ENCODE measurements at places on chromosomes 3 and 15.

- no peak for DNase-seq
Observed at GRCh38 chr3:48187301-48187578, 977 bp downstream of the CDC25A start.

GRCh38 chr3:126308394-126309125, 48.6 kb downstream of the KLF15 start:
- DNase-seq, result no peak

- DNase-seq, result no peak
Observed at GRCh38 chr15:48862705-48863104, 15.2 kb upstream of the EID1 start.

DNA sequence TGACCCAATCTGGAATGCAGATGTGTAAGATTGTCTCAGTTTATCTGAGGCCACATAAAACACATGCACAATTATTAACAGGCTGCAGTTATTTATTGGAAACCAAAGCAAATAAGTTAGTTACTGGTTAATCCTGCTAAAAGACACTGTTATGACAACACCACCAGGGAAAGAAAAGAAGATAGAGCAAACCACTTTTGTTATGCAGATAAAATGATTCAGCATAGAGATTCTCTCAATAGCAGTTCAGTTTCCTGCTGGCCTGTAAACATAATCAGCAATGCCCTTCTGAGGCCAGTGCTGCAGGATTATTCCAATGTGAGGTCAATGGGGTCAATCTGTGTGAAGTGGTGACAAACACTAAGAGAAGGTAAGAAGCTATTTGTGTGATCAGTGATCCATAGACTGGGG, 244.4 kb downstream of the ZBTB20 start:
- DNase-seq, result no peak

GRCh38 chr3:160170409-160171370, 54.5 kb upstream of the C3orf80 start:
- DNase-seq, result no peak

- no peak for DNase-seq
Observed at GRCh38 chr15:54307252-54307902, 329.1 kb downstream of the UNC13C start.

DNA sequence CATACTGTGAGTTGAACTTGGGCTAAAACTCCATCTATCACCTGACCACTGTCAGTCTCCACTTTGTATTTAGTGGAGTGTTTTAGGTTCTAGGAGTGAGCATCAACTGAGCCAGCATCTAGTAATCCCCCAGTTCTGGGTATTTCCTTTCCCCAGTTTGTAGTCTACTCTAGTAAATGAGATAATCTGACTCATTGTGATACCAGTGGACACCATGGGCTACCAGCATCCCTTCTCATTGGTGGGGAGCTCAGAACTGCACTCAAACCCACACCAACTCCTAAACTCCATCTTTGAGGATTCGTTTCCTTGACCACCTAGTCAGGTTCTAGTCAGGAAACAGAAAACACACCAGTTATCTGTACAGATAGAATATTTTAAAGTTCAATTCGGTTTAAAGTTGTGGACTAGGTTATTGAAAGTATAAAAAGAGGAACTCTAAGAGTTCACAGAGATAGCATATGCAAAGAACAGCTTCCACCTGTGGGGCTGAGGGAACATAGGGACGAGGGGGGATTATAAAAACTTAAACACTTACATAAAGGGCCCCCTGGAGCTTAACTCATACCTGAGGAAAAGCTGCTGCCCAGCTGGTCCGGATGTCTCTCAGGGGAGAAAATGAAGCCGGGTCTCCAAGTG, 36.0 kb downstream of the LEO1 start:
- no peak for DNase-seq

DNA sequence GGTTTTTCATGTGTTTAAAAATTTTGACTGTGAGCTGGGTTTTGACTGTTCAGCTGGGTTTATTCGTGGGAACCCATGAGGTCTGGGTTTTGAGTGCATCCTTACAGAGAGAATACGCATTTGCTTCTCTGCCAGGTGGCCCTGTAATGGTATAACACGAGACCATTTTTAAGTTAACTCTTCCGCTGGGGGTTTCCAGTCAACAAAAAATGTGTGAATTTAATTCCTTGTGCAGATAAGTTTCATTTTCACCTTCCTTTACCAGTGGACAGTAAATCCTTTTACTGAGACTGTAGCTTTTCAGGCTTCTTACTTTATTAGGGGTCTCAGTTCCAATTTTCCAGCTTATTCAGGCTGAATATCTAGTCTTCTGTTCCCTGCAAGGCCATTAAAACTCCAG, 149.6 kb downstream of the OPA1 start:
- DNase-seq, result no peak

- no peak for DNase-seq
Observed at GRCh38 chr3:30511524-30512251, 94.7 kb upstream of the TGFBR2 start.

- no peak for DNase-seq
Observed at GRCh38 chr3:73707772-73708171, 83.0 kb upstream of the PDZRN3 start.

DNA sequence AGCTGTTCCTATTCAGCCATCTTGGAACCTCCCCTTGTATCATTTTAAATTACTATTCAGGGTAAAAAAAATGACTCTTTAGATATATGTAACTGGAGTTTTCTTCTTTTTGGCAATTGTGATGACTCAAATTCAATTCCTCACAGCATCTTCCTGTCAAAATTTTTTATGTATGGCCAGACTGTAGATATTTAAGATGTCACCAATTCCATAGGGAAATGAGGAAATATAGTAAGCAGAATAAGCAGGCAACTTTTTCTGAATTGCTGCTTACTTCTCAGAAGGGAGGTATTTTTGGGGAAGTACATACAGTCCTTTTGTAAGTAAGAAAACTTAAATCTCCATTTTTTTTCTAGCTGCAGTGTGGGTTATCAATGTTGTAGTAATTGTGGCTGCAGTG, 28.8 kb downstream of the EAF2 start:
- DNase-seq, result no peak

- DNase-seq, result no peak
Observed at GRCh38 chr15:93646193-93646592, 557.2 kb upstream of the RGMA start.

GRCh38 chr15:45641374-45641781, 6.5 kb downstream of the SQOR start:
- DNase-seq, result no peak

DNA sequence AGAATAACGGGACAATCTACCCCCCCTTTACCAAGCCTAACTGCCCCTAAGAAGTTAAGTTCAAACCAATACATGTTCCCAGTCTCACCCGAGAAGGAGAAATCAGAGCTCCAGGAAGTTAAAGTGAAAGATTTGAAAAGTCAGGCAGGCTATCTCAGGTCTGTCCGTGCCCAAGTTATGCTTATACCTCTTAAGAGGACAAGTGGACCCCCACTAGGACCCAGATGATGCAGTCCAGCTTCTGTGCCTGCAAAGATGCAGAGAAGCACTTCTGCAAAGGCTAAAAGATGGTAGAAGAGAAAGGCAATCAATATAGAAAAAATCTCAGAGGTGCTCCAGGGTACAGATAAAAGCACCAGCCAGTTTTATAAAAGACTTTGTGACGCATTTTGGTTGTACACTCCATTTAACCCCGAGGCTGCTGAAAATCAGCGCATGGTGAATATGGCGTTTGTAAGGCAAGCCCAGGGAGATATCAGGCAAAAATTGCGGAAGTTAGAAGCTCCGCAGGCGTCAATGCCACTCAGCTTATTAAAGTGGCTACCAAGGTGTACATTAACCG, 9.8 kb upstream of the SLC9C1 start:
- peak; percentile 38 for DNase-seq

- DNase-seq, result no peak
Observed at GRCh38 chr15:88246081-88246480, 10.5 kb downstream of the NTRK3 start.

DNA sequence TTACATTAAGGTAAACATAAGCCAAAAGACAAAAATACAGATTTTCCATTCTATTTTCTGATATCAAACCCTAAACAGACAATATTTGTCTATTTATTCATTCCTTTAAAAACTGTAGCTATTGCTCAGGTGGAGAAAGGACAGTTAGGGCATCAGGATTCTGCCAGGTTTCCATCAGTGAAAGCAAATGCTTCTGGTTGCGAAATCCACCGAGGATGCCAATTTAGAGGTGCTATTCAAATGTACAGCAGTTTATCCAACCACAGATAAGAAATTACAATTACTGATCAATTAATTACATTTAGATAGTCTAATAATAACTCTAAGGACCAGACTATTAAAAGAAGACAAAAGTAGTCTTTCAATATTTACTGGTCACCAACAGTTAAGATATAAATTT, 3.9 kb downstream of the TOMM70 start:
- DNase-seq, result no peak

DNA sequence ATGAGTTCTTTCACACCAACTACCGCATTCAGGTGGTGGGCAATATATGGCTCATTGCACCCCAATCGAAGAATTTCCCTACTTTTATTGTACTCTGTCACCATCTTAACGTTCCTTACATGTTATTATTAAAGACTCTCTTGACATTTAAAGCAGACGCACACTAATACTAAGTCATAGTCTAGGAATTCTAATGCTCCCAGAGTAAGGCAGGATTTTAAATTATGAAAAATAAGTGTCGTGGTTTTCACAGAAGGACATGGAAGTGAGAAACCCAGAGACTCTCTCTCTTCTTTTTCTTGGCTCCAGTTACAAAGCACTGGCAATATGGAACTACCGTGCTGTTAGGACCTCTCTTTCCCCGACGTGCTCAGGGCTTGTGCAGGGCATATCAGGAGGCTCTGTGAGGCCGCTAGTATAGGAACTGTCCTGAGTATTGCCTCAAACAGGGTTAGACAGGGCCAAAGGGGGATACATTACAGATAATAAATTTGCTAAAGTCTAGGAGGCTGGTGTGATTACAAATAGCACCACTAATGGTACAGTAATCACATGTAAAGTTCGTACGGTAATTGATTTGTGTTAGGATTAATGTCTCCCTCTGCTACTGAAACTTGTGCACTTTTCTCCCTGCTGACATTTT, 590.8 kb downstream of the FOXP1 start:
- no peak for DNase-seq

- no peak for DNase-seq
Observed at GRCh38 chr15:80904998-80905397, 84.6 kb downstream of the MESD start.

DNA sequence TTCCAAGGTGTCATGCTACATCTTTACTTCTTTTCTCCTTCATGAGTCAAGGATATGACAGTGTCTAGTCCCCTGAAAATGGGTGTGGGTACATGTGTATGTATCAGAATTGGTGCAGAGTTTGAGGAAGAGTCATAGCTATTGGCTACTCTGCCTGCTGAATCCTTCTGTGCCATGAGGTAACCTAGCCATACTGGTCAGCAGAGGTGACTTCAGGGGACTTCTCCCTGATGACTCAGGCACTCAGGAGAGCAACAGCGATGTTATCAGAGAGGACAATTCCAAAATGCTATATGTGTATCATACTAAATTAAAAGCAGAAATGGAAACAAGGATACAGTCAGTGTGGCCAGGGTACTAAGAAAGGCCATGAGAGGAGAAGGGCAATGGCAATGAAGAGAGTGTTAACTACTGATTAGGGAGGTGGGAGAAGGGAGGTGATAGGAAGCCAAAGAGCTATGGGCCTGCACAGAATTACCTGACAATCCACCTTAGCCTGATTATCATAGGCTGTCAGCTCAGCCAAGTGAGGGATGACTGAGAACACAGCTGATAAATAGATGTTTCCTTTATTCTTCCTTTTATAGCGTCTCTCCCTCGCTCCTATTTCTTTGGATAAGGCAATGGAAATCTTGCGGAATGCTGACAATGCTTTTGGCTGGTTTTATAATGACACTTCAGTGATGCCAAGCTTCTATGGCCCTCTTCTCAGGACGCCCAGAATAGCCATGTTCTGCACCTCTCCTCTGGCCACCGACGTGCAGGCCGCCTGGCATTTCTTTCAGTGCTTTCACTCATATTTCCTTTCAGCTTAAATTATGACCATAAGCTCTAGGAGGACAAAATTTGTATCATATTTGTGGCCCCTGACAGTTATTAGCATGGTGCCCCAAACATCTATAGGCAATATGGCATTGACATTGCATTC, 90.6 kb downstream of the FGF12 start:
- DNase-seq, result no peak

DNA sequence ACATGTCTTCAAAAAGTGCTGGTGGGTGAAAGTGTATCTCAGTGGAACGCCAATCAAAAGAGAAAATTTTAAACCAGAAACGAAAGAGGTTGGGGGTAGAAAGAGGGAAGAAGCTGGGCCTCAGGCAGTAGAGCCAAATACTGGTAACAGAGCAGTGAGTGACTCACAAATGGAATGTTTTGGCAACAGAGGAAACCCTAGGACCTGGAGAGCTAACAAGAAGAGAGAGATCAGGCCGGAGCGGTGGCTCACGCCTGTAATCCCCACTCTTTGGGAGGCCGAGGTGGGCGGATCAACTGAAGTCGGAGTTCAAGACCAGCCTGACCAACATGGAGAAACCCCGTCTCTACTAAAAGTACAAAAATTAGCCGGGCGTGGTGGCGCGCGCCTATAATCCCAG, 450.8 kb upstream of the NAALADL2 start:
- DNase-seq, result no peak

DNA sequence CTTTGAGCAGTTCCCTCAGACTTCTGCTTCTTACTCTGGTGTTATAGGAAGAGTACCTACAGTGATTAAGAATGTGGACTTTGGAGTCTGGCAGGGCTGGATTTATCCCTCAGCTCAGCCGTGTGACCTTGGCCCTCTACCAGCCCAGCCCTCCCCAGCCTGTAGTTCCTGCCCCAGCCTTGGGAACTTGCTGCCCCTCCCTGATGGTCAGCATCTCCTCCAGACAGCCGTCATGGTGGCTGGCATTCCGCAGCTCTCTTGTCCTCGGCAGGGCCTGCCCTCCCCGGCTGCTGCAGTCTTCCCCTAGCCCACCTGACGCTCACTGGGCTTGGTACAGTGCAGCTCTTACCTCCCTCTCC, 21.9 kb upstream of the CPNE9 start:
- no peak for DNase-seq

DNA sequence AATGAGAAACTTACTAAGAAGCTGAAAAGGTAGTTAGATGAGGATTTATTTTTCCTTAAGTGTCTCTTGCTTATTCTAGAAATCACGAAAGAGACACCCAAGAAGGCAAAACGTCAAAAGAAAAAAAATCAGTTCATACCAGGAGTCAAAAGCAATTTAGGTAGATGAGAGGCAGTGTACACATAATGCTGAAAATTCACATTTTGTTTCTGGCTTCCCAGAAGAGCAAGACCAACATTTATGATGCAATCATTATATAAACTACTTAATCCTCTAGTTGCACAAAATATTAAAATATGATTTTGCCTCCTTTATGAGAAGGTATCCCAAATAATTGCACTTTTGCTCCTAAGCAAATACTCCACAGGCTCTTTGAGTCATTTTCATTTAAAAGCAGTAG, 228.0 kb downstream of the FMN1 start:
- no peak for DNase-seq

- DNase-seq, result no peak
Observed at GRCh38 chr3:155370764-155371503, 77.5 kb upstream of the STRIT1 start.

DNA sequence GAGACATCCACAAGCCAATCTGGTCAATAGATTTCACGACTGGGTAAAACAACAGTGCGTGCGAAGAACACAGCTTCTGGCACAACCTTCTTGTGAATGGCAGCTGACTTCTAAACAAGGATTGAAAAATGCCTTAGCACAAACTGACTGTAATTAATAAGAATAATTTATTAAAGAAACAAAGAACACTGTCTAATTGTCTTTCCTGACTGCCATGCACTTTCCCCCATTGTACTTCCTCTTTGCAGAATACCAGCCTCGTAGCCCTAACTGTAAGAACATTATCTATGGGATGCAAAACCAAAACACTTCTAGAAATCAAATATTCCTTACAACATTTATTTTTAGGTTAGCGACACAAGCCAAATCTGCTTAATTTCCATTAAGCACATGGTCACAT, 6.5 kb downstream of the FOXP1 start:
- DNase-seq, result no peak
